ENCODE measurements at places on chromosomes 5 and 9.

GRCh38 chr5:95731571-95732554, 727 bp downstream of the RHOBTB3 start:
- DNase-seq = no peak
- H3K27ac ChIP-seq = peak overlapping the region; percentile 82
- no peaks in the 10 kb centered on the region for H3K36me3 ChIP-seq
- H3K27me3 ChIP-seq = no peaks in the 10 kb centered on the region

- no peak overlapping the region for H3K27ac ChIP-seq
- no peaks in the 10 kb centered on the region for H3K27me3 ChIP-seq
- peaks cover 92% of the 10 kb centered on the region for H3K36me3 ChIP-seq
- no peaks in the 10 kb centered on the region for H3K4me1 ChIP-seq
These were observed 38.7 kb downstream of the G3BP1 start for GRCh38 chr5:151810449-151810848.

DNA sequence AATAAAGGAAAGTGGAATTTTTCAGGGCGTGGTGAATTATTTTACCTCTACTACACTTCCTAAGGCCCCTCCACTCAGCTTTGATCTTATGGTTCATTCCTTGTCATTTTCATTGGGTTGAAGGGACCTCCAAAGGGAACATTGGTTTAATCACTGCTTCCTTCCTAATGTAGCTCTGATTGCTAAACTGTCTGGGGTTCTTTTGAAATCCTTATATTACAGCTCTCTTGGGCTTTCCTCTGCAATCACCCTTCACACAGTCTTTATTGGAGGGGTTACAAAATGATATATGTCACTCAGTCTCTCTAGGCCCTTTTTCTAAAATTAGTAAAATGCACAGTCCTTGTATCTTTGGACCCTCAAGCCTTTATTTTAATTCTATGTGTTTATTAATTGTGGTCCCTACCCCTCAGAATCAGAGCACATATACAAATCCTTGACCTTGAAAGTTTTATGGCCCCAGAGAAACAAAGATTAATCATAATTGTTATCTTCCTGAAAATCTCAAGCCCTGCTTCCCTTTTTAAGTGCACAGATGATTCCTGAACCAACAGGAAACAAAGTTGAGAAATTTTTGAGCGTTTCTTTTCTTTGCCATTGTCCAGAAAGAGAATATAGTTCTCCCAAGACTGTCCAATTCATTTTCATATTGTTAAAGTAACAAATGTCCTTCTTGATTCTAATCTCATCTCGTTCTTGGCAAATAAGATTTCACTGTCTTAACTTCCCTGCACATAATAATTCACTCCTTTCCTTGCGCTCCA, 330.0 kb downstream of the ARRDC3 start:
- H3K4me1 ChIP-seq = no peaks in the 10 kb centered on the region
- H3K36me3 ChIP-seq = no peaks in the 10 kb centered on the region
- no peak overlapping the region for H3K27ac ChIP-seq
- no peaks in the 10 kb centered on the region for H3K27me3 ChIP-seq

- no peaks in the 10 kb centered on the region for H3K4me1 ChIP-seq
- no peak overlapping the region for H3K4me3 ChIP-seq
- peaks cover 4% of the 10 kb centered on the region for H3K27me3 ChIP-seq
- no peak for DNase-seq
These were observed 465.6 kb upstream of the KIF2A start for GRCh38 chr5:61840361-61840760.

GRCh38 chr5:78627766-78628165, 20.8 kb downstream of the LHFPL2 start:
- no peak overlapping the region for H3K27ac ChIP-seq
- no peaks in the 10 kb centered on the region for H3K27me3 ChIP-seq
- peaks cover 19% of the 10 kb centered on the region for H3K36me3 ChIP-seq
- H3K4me3 ChIP-seq = no peak overlapping the region

DNA sequence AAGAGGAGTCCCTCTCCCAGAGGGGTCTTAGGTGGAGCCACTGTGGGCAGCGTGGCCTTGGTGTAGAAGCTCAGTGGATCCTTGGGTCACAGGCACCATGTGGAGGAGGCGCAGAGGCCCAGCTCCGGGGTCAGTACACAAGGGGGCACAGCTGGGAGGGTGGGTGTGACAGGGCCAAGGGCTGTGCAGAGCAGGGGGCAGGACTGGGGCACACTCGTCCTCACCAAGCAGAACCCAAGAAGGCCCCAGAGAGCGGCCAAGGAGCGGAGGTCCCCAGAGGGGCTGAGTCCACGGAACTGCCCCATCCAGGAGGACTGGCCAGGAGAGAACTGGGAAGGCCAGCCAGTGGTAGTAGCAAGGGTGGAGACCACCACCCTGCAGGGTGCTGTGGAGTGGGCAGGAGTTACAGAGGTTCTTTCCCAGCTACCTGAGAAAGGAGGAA, 2.5 kb upstream of the LPCAT1 start:
- H3K27ac ChIP-seq = no peak overlapping the region
- H3K4me3 ChIP-seq = no peak overlapping the region
- no peak for DNase-seq
- H3K4me1 ChIP-seq = peaks cover 19% of the 10 kb centered on the region
- H3K36me3 ChIP-seq = no peaks in the 10 kb centered on the region
- H3K27me3 ChIP-seq = no peaks in the 10 kb centered on the region

DNA sequence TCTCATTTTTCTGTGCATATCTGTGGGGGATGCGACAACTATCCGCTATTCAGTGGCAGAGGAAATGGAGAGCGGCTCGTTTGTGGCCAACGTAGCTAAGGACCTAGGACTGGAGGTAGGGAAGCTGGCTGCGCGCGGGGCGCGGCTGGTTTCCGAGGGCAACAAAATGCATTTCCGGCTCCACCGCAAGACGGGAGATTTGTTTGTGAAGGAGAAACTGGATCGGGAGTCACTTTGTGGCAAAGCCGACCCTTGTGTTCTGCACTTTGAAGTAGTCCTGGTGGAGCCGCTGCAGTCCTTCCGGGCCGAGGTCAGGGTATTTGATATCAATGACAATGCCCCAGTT, 320 bp downstream of the PCDHB1 start:
- H3K4me1 ChIP-seq = no peaks in the 10 kb centered on the region
- no peaks in the 10 kb centered on the region for H3K36me3 ChIP-seq
- H3K27me3 ChIP-seq = no peaks in the 10 kb centered on the region
- peak overlapping the region; percentile 47 for H3K4me3 ChIP-seq

DNA sequence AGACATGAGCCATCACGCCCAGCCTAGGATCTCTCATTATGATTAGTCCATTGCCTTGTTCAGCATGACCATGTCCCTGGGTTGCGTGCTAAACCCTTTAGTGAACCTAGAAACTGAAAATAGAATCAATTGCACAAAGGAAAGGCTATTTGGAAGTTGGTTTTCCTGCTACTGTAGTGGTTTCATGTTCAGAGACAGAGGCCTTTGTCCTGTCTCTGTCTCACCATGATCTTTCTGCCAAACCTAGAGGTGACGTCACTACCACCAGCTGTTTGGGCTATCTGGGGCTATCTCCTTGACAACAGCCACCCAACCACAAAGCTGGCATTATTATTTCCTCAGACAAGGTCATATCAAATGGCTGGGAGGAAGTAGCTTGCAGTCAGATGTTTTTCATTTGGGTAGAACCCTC, 4.0 kb upstream of the CDK5RAP2 start:
- H3K4me3 ChIP-seq = no peak overlapping the region
- H3K4me1 ChIP-seq = peaks cover 8% of the 10 kb centered on the region
- DNase-seq = no peak
- H3K36me3 ChIP-seq = no peaks in the 10 kb centered on the region
- no peak overlapping the region for H3K27ac ChIP-seq

- no peak for DNase-seq
- H3K4me1 ChIP-seq = peaks cover 3% of the 10 kb centered on the region
- H3K4me3 ChIP-seq = no peak overlapping the region
- peak overlapping the region; percentile 70 for H3K27ac ChIP-seq
- H3K36me3 ChIP-seq = no peaks in the 10 kb centered on the region
These were observed 77.6 kb downstream of the PLAC8L1 start for GRCh38 chr5:146027751-146028150.

DNA sequence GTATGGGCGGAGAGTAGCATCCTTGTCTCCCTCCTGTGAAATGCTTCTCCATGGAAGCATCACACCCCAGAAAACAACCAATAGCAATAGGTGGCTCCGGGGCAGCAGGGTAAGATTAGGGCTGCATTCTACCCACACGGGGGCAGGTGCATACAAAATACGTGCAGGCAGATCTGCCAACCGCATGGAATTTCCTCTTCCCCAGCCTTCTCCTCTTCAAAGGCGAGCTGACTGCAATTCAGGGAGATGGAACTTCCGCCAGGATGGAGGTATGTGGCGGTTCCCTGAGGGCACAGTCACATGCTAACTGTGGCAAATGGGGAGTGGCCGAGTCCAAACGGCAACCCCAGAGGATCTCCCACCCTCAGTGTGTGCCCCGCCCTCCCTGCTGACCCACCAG, 81.5 kb downstream of the LMNB1 start:
- no peak overlapping the region for H3K27ac ChIP-seq
- H3K36me3 ChIP-seq = no peaks in the 10 kb centered on the region
- no peak for DNase-seq
- H3K4me1 ChIP-seq = no peaks in the 10 kb centered on the region

DNA sequence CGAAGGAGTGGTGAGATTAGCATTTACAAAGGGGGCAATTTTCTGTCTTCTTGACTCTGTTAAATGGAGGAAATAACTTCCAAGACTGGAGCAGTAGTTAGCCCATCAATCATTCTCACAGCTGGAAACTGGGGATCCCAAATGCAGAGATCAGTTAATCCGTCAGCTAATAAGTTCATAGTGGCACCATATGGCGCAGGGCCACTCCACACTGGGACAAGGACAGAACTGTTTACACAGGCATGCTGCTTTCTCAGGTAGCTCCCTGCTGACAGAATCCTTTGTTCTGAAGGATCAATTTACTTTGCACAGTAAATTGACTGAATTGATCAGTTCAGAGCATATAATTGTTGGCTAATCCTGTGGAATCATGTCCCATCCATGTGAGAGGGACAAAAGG, 395.7 kb downstream of the TMEM161B start:
- DNase-seq = no peak
- H3K4me3 ChIP-seq = no peak overlapping the region
- H3K36me3 ChIP-seq = no peaks in the 10 kb centered on the region
- no peaks in the 10 kb centered on the region for H3K4me1 ChIP-seq
- H3K27me3 ChIP-seq = no peaks in the 10 kb centered on the region

DNA sequence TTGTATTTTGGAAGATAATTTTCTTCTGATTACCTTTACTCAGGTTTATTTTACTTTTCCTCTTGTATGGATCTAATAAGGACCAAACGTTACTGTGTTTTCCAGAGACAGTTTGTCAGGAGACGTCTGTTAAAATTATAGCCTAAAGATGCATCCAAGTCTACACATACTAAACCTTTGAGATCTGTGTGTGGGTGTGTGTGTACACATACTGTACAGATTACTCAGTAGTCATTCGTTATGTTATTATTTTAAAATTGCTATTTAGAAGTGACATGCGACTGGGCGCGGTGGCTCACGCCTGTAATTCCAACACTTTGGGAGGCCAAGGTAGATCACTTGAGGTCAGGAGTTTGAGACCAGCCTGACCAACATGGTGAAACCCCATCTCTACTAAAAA, 51.6 kb upstream of the CNTLN start:
- no peak for DNase-seq
- no peaks in the 10 kb centered on the region for H3K36me3 ChIP-seq
- no peak overlapping the region for H3K4me3 ChIP-seq
- no peaks in the 10 kb centered on the region for H3K4me1 ChIP-seq
- no peaks in the 10 kb centered on the region for H3K27me3 ChIP-seq

DNA sequence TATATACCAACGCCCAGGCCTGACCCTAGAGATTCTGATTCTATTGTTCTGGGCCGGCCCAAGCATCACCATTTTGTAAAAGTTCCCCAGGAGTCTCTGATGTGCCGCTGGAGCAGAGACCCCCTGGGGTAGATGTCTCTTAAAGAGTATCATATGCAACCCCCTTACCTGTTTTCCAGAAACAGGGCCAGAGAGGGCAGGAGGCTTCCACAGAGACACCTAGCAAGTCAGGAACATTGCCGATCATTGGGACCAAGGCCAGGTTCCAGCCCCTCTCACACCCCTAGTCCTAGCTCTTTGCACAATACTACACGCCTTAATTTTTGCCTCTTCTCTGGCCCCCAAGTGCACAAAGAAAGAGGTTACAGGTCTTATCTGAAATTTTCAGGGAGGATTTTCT, 63.8 kb downstream of the TMOD1 start:
- H3K4me3 ChIP-seq = no peak overlapping the region
- H3K27me3 ChIP-seq = no peaks in the 10 kb centered on the region
- H3K4me1 ChIP-seq = peaks cover 39% of the 10 kb centered on the region

DNA sequence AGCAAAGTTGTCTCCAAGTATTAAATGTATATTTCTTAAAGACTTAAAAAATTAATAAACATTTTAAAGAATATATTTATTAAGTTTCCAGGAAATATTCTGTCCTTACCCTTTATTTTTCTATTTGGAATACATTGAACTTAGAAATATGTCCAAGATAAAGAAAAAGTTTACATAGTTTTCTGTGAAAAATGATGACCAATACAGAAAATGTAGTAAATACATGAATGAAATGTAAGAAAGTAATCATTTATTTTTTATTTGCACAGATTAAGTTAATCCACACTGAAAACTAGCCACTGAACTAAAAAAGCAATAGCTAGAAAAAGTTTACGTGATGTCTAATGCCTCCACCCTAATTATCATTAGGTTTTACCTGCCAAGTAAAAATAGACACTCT, 273.2 kb downstream of the ARL15 start:
- H3K36me3 ChIP-seq = no peaks in the 10 kb centered on the region
- no peaks in the 10 kb centered on the region for H3K4me1 ChIP-seq
- H3K4me3 ChIP-seq = no peak overlapping the region
- no peaks in the 10 kb centered on the region for H3K27me3 ChIP-seq
- no peak overlapping the region for H3K27ac ChIP-seq

- no peaks in the 10 kb centered on the region for H3K4me1 ChIP-seq
- DNase-seq = no peak
- no peak overlapping the region for H3K4me3 ChIP-seq
- H3K27ac ChIP-seq = no peak overlapping the region
- no peaks in the 10 kb centered on the region for H3K27me3 ChIP-seq
These were observed 562.6 kb downstream of the ANXA1 start for GRCh38 chr9:73714294-73714693.

GRCh38 chr9:32875748-32876147, 92.4 kb downstream of the TMEM215 start:
- no peak for DNase-seq
- H3K36me3 ChIP-seq = no peaks in the 10 kb centered on the region
- no peak overlapping the region for H3K4me3 ChIP-seq
- H3K27ac ChIP-seq = no peak overlapping the region
- H3K27me3 ChIP-seq = no peaks in the 10 kb centered on the region
- no peaks in the 10 kb centered on the region for H3K4me1 ChIP-seq

GRCh38 chr9:113462781-113463286, 693 bp upstream of the RGS3 start:
- H3K27me3 ChIP-seq = no peaks in the 10 kb centered on the region
- no peak for DNase-seq
- H3K4me1 ChIP-seq = peaks cover 28% of the 10 kb centered on the region

DNA sequence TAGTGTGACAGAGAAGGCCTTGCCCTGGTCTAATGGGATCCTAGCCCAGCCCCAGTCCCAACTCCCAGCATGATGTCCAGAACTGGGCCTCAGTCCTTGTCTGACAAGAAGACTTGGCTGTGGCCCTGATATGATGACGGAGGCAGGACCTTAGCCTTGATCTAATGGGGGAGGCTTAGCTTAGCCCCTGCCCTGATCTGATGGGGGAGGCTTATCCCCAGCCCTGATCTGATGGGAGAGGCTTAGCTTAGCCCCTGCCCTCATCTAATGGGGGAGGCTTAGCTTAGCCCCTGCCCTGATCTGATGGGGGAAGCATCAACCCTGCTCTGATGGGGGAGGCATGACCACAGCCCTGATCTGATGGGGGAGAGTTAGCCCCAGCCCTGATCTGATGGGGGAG, 3.7 kb downstream of the PKN3 start:
- H3K4me3 ChIP-seq = no peak overlapping the region
- DNase-seq = no peak
- no peaks in the 10 kb centered on the region for H3K27me3 ChIP-seq
- no peak overlapping the region for H3K27ac ChIP-seq

- no peak for DNase-seq
- H3K4me3 ChIP-seq = peak overlapping the region; percentile 57
- H3K4me1 ChIP-seq = peaks cover 85% of the 10 kb centered on the region
- peaks cover 4% of the 10 kb centered on the region for H3K36me3 ChIP-seq
These were observed 2.8 kb upstream of the RACK1 start for GRCh38 chr5:181246276-181247049.

All from esophagus squamous epithelium (tissue), 5 donors.